ENCODE measurements at places on chromosomes 16 and 17. TPM values are rescaled to one million over a fixed set of nuclear protein-coding genes. Genes with fewer than 3 reads are reported as not detected.

- no peak for DNase-seq
Measured at GRCh38 chr16:84847564-84848355, 28.0 kb downstream of the CRISPLD2 start.

GRCh38 chr17:47851764-47852112 is 775 bp upstream of the SP6 start:
- DNase-seq: no peak

DNA sequence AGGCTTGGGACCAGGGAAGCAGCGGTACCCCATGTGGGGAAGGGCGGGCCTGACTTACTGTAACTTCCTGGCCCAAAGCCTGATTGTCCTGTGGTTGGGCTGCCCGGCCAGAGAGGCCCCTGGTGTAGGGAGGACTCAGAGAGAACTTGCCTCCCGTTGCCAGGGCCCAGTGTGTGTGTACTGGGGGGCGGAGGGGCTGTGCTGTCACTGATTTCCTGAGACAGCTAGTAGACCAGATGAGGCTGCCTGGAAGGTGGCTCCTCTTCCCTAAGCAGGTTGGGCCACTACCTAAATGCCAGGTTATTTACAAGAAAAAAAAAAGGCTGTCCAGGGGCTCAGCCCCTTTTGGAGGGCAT is 16.7 kb downstream of the SOCS3 start:
- DNase-seq: peak; percentile 87

The GLIS2 gene
- total RNA-seq: 0.71 TPM

The LDAF1 gene
- total RNA-seq: 33.5 TPM

Data from SJSA1 (cell line).